ENCODE measurements at places on chromosomes 4 and X.

- no peak for DNase-seq
Observed at GRCh38 chr4:119302073-119302832, 19.7 kb downstream of the FABP2 start.

DNA sequence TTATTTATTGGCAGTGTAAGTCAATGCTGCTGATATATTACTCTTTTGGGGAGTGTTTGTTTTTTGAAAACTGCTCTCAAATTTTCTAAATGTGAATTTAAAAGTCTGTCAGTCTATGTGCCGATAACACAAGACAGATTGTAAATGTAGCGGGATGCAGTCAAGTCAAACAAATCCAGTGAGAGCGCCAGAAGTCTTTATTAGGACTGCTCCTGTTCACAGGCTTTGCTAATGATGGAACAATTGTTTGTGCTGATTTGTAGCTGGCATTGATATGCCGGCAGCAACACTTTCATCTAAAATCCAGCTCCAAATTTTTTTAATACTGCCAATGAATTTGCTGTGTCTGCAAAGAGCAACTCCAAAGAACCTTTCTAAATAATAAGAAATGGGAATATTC, 78.7 kb upstream of the TET2 start:
- DNase-seq = no peak

- no peak for DNase-seq
Observed at GRCh38 chrX:56853436-56853835, 124.4 kb downstream of the NBDY start.

- DNase-seq = no peak
Observed at GRCh38 chr4:2827874-2828751, 15.5 kb upstream of the ADD1 start.

- DNase-seq = no peak
Observed at GRCh38 chrX:66012094-66012534, 27.8 kb downstream of the VSIG4 start.

DNA sequence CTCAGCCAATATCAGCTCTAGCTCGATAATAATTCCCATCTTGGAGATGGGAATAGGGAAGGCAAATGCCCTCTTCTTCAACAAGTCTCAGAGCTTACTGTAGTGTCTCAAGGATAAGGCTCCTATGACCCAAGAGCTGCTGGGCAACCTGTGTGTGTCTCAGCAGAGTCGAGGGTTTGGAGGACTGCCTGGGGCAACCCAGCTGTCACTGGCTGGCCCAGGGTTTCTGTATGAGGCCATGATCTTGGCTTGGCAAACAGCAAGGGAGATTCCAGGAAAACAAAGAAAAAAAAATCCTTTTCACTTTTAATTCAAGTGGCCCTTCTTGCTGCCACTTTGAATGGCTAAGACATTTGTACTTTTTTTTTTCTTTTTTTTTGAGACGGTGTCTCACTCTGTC, 34.4 kb downstream of the TMSB4X start:
- no peak for DNase-seq

DNA sequence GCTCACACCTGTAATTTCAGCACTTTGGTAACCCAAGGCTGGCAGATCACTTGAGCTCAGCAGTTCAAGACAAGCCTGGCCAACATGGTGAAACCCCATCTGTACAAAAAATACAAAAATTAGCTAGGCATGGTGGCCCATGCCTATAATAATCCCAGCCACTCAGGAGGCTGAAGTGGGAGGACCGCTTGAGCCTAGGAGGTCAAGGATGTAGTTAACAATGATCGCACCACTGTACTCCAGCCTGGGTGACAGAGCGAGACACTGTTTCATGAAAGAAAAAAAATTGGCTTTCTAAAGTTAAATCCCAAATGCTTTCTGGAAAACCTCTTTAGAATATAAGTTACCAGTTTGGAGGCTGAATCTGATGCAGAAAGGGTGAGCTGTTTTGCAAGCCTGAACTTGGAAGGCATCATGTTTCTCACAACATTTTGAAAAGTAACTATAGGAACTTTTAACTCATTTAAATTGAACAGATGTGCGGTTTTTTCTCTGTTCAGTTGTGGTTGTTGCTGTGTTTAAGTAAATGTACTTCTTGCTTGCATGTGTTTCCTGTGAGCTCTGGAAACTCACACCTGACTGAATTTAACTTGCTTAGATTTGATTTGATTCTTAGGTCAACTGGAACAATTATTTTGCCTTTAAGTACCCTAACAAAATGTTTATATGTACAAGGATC, 39.8 kb upstream of the TMEM131L start:
- DNase-seq = no peak
